ENCODE measurements at places on chromosomes 2 and 18.

DNA sequence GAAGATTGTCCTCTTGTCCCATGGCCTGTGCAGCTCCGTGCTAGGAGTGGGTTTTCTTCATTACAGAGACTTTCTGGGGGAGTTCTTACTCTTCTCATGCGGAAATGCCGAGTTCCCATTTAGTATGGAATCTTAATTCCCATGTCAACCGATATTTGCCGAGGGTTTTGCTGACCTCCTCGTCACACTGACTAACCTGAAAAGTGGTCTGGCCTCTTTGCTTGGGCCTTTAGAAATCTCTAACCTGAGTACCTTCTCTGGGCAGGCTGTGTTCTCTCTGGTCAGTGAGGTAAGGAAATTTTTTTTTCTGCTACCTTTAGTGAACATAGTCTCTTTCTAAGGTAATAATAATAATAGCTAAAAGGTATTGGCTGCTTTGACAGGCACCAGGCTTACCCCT is 10.9 kb upstream of the EML6 start:
- no peak for DNase-seq

DNA sequence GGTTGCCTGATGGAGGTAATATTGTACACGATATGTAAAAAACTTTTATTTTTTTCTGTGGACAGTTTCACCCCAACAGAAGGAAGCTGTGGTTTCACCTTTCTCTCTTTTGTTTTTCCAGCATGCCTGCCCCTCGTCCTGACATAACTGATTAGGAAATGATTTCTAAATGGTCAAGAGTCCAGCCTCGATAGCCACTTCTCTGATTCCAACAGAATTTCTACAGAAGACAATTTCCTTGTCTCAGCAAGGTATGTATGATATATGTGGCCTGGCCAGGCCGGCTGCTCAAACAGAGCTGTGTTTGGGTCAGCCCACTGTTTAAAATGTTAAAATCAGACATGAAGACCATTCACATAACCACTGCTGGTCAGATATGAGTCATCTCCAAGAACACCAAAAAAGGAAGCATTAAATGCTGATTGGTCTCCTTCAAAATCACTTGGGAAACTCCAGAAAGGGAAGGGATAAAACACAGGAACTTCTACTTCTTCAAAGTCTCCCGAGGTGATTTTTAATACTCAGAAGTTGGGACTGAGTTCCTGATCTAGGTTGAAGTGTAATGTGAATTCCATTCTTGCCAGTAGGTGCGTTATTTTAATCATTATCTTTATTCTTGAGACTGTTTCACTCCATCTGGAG is 22.3 kb downstream of the ATP8B1 start:
- DNase-seq: no peak

DNA sequence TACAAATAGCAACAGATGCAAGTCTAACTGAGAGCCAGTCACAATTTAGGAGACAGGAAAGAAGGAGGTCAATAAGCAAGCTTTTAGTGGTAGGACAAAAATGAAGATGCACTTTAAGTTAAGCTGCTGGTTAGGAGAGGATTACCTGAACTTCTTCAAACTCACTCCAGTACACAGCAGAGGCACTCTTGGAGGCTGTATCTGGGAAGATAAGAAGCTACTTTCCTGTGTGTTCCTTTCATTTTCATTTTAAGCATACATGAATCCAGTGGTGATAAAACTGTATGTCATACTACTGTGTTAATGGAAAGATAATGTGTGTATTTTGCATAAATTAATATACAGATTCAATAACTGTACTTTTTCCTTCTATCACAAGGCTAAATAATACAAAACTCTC is 49.6 kb downstream of the HYCC2 start:
- no peak for DNase-seq

GRCh38 chr2:95004711-95005110 is 20.8 kb upstream of the MAL start:
- DNase-seq: no peak
